ENCODE measurements at places on chromosomes 1 and 21. TPM values are rescaled to one million over a fixed set of nuclear protein-coding genes. Genes with fewer than 3 reads are reported as not detected.

The GPA33 gene
- not detected for total RNA-seq

The HHAT gene
- 5.3 TPM for total RNA-seq

- no peaks in the 10 kb centered on the region for H3K36me3 ChIP-seq
- peak overlapping the region; percentile 93 for H3K27ac ChIP-seq
- H3K4me3 ChIP-seq, result no peak overlapping the region
- H3K27me3 ChIP-seq, result no peaks in the 10 kb centered on the region
- no peak for DNase-seq
- H3K4me1 ChIP-seq, result peaks cover 65% of the 10 kb centered on the region
These were observed 41.3 kb downstream of the RIPK4 start for GRCh38 chr21:41725421-41726031.

The OR2AK2 gene
- total RNA-seq, result not detected

DNA sequence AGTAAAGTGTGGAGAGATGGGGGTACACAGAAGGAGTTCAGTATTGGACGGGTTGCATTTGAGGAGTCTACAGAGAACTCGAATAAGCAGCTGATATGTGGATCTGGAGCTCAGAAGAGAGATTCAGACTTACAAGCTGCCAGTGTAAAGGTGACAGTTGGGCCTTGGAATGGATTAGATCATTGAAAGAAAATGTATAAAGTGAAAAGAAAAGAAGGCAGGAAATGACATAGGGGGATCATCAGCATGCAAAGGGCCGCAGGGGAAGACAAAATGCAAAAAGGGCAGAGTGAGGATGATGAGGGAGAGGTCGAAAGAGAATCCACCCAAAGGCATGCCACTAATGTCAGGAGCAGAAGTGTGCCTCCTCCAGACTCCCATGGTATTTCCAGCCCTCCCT lies 273.3 kb downstream of the TNR start:
- H3K27me3 ChIP-seq, result peaks cover 23% of the 10 kb centered on the region
- H3K4me1 ChIP-seq, result no peaks in the 10 kb centered on the region
- H3K4me3 ChIP-seq, result no peak overlapping the region
- no peak overlapping the region for H3K27ac ChIP-seq
- H3K36me3 ChIP-seq, result no peaks in the 10 kb centered on the region

DNA sequence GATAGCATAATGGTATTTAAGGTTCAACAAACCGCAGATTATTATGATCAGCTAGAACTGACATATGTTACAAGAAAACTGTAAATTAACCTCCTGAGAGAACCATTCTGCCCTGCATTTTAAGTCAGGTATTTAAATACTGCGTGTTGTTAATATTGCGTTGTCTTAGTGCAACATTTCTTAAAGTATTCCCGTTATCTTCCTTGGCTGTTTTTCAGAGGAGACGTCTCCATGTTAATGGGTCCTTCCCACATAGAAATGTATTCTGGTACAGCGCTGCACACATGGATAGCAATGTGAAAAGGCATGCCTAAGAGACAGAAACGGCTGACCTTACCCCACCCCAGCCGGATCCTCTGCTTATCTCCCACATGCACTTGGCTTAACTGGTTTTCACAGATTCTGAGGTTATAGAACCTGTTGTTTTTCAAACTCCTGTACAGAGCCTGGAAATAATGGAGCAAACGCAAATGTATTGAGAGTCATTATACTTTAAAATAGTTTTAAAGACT lies 22.8 kb upstream of the DEGS1 start:
- no peak overlapping the region for H3K4me3 ChIP-seq
- H3K4me1 ChIP-seq, result no peaks in the 10 kb centered on the region
- no peaks in the 10 kb centered on the region for H3K27me3 ChIP-seq
- no peak for DNase-seq
- H3K36me3 ChIP-seq, result peaks cover 22% of the 10 kb centered on the region

All from PC-9 (cell line).